ENCODE measurements at places on chromosomes 1 and 21.

GRCh38 chr1:94275083-94275482, 37.7 kb upstream of the ARHGAP29 start:
- no peak for DNase-seq

GRCh38 chr1:30740251-30741238, 17.0 kb downstream of the LAPTM5 start:
- DNase-seq = no peak

DNA sequence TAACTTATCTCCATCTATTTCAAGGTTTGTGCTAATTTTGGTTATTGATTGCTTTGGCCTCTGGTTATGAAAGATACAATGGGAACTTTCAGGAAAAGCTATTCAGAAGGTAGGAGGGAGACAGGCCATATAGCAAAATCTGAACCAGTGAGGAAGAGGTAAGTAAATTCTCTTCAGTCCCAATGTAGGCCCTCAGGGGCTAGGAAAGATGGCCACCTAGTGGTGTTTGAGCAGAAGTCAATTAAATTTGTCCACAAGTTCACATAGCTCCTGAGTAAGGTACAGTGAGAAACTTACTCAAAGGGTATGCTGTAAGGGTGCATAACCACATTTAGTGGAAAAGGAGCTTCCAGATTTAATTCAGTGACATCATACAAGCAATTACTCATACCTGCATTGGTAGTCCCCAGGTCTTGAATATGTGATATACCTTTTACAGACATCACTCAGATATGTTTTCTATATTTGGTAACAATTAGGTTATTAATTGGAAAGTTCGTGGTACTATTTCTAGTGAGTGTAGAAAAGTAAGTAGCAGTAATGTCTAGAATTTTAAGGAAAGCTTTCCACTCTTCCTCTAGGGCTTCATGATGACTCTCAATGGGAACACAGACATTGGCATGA, 21.4 kb upstream of the FMO1 start:
- peak; percentile 67 for DNase-seq

DNA sequence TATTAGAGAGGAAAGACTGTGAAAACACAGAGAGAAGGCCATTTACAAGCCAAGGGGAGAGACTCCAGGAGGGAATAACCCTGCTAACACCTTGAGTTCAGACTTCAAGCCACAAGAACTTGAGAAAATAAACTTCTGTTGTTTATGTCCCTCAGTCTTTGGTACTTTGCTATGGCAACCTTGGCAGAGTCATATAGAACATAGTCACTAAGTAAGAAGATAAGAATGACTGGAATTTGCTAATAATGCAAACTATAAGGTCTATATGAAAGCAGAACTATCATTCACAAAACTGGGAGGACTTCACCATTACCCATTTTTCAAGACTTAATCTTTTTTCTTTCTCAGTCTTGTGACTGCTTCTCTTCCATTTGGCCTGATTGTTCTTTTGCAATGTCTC, 767.3 kb upstream of the ADAMTS5 start:
- DNase-seq = no peak

Data from left kidney (tissue), 8 donors.